GF-D8 (cell line): ENCODE measurements at places on chromosomes 2 and 18.

GRCh38 chr18:23972453-23972852 lies 42.1 kb upstream of the TTC39C start:
- no peak for DNase-seq

DNA sequence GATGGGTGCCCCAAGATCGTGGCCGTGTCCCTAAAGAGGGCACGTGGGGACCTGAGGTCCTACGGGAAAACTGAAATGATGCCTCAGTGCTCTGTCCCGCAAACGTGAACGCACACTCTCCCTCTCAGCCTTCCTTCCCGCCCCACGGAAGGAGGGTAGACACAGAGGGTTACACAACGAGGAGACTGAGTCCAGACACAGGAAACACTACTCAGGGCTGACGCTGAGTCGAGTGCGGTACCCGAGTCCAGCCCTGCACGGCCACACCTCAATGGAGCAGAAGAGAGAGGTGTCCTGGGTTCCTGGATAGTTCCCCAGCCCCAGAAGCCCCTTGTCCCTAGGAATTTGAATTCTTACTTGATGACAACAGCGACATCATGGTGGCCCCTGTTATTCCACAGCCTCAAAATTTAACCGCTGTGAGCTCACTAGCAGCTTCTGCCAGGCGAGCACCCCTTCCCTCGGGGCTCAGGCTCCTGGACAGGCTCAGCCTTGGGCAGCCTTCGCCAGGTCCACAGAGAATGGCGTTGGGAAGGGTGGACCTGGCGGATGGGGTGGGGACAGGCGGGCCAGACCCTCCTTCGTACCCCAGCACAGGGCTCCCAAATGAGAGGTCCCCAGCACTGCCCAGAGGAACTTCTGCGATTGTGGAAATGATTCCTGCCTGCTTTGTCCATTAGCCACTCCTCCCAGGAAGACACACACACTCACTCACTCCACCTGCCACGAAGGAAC lies 980 bp upstream of the RNPEPL1 start:
- DNase-seq, result peak; percentile 31

DNA sequence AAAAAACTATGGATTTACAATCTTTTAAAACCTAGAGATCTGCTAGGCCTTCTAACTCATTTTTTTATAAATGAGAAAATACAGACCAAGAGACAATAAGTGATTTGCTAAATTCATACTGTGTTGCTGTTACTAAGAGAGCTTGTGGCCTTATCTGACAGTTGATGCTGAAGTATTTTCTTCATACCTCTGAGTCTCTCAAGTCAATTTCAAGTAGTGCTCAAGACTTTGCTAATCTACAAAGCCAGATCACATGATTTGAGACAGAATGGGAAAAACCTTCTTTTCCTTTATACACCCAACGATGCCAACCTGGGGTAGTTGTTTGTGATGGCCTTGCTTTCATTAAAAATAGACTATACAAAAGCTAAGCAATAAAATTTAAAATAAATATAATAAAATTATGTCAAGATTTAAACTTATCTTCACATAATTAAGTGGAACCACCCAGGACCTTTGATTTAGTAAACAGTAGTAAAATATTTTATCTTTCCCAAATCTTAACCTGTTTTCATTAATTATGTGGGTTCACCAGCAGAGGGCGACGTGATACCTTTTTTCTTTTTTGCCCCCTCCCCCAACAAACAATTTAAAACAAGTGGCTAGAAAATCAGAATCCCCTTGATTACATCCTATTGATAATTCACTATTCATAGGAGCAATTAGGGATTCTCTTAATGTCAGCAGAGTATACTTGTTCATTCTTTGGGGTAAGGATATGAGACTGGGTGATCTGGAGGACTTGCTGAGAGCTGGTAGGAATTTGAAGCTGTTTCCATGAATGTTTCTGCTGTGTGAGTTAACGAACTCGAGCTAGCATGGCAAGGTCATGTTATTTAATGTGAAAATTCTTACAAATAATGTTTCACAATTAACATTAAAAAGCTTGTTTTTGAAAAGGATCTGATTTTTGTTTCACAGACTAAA lies 49.6 kb upstream of the SLC5A7 start:
- no peak for DNase-seq

DNA sequence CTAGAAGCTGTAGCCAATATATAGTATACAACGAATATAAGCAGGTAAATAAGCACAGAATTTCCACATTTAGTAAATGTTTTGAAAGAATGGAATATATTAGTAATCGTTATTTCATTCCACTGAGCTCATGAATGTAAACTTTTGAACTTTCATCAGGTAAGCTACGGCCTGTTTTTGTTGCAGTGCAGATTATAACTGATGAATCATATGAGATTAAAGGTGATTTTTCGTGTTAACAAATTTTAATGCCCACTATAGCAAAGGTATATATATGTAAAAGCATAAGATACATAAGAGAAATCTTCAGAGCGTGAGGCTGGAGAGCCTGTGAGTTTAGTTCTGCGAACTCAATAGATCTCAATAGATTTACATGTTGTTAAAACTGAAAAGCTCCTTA lies 1.1 kb downstream of the SCYGR1 start:
- DNase-seq, result no peak

DNA sequence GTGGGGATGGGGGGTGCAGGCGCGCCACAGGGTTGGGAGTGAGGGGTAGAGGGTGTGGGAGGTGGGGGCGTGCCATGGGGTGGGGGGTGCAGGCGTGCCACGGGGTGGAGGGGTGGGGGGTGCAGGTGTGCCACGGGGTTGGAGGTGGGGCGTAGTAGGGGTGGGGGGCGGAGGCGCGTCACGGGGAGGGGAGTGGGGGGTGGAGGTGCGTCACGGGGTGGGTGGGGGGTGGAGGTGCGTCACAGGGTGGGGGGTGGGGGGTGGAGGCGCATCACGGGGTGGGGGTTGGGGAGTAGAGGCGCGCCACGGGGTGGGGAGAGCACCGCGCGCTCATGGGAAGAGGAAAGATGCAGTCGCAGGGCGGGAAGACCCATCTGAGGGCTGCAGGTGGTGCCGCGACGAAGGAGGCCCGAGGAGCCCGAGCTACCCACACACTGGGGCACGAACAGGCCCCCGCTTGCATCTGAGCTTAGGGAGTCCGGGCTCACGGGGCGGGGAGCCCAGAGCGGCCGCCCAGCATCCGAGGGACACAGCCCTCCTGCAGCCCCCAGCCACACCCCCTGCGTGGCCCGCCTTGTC lies 37.5 kb downstream of the SNED1 start:
- no peak for DNase-seq

GRCh38 chr18:48669180-48669675 lies 130.4 kb downstream of the CTIF start:
- DNase-seq, result no peak

- no peak for DNase-seq
Observed at GRCh38 chr18:62282188-62282629, 42.9 kb upstream of the TNFRSF11A start.

GRCh38 chr18:55988537-55988936 lies 400.5 kb upstream of the TCF4 start:
- no peak for DNase-seq

GRCh38 chr2:180753809-180754761 lies 226.3 kb upstream of the UBE2E3 start:
- DNase-seq, result no peak

DNA sequence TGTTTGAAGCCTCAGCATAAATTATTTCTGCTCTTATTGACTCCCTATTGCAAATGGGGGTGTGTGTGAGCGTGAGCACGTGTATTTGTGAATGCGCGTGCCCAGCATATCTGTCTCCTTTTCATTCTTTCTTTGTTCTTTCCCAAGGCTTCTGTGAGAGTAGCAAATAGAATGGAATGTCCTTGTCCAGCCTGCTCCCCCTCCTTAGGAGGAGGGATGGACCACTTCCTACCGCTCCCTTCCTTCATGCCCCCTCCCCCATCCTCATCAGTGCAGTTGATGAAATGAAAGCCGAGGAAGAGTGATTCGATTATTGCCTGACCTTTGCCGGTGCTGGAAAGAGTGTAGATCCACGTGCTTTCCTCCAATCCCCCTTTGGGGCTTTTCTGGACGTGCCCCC lies 102.0 kb downstream of the CPO start:
- DNase-seq, result no peak

- no peak for DNase-seq
Observed at GRCh38 chr2:55268288-55268906, 634 bp downstream of the MTIF2 start.

DNA sequence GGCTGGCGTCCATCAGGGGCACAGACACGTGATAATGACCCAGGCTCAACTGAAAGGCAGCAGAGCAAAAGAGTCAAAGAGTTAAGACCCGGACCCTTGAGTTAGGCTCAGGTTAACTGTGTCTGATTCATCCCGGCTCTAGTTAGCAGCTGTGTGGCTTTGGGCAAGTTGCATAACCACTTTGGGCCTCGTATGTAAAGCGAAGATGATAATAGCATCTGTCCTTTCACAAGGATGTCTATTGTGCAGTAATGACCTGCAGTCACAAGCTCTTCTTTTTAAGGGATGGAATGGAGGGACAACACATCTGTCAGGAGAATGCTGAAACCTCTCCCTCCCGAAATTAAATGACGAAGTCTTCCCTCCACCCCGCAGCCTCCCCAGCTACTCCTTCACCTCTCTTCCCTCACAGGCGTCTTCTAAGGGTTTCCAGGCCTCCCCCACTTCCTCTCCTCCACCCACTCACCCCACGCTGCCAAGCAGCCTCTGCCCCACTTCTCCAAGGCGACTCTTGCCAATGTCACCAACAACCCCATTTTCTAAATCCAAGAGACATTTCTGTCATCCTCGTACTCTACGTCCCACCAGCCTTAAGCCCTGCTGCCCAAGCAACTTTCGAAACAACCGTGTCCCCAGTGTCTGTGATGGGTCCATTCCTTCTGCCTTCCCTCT lies 135.1 kb upstream of the ID2 start:
- peak; percentile 32 for DNase-seq

- peak; percentile 52 for DNase-seq
Observed at GRCh38 chr2:181309586-181309985, 147.6 kb upstream of the ITGA4 start.

GRCh38 chr2:32212295-32212694 lies 46.6 kb downstream of the SLC30A6 start:
- DNase-seq, result no peak

DNA sequence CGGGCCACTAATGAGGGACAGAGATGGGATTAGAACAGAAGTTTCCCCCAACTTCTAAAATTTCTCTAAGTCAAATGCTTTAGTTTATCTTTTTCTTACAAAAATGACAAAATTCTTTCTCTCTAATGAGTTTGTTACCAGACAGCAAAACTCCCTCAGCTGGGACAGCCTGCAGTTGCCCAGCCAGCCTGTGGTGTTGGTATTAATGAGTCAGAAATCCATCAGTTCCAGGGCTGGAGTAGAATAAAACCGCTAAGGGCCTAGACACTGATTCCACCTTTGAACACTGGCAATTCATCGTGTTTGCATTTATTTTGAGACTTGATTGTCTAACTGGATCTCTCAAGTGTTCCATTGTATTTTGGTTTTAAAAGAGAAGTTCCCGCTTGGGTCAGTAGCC lies 38.3 kb upstream of the SMAD2 start:
- no peak for DNase-seq

DNA sequence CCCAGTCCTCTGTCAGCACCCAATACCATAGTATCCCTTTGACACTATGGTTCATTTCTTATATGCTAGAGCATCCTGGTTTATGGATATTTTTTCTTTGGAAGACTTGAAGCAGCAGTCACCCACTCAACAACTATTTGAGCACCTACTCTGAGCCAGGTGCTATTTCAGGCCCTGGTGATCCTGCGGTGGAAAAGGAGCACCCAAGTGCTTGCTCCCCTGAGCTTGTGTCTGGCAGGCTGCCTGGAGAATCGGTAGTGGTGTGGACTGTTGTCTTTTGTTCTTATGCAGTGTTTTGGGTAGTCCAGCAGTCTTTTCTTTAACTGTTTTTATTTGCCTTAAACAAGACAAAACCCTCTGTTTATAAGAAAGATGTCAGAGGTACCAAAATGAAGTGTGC lies 28.9 kb downstream of the NCK2 start:
- no peak for DNase-seq

DNA sequence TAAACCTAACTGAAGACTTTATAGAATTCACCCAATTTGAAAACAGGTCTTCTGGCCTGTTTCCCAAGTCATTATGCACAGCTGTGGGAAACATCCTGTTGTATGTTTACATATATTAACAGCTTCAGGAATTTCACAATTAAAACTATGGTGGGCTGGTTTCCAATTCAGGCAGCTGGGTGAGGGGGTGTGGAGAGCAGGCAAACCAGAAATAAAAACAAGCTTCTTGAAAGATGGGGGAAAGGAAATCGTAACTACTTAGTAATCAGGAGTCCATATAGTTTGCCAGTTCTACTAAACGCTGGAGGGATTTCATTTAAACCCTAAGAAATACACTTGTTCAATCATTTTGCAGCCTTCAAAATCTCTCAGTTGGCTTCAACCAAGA lies 22.8 kb downstream of the ATP8B1 start:
- peak; percentile 40 for DNase-seq

DNA sequence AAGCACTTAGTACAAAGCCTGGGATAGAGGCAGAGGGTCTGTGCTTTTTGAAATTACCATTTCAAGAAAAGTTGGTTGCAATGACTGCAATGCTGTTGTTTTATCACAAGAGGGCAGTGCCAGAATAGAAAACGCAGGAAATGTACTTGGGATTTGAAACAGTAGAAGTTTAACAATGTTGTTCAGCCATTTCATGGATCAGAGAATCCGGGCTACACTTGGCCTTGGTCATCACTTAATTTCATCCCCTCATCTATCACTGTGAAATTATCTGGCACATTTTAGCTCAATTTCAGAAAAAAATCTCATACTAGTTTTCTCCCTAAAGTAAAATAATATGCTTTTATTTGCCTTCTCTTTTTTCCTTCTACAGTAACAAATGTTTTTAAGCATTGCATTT lies 70.8 kb downstream of the RAPGEF4 start:
- DNase-seq, result no peak

- DNase-seq, result no peak
Observed at GRCh38 chr2:11647834-11648600, 22.0 kb downstream of the NTSR2 start.

GRCh38 chr18:29234751-29235150 lies 1057.8 kb upstream of the CDH2 start:
- DNase-seq, result no peak

DNA sequence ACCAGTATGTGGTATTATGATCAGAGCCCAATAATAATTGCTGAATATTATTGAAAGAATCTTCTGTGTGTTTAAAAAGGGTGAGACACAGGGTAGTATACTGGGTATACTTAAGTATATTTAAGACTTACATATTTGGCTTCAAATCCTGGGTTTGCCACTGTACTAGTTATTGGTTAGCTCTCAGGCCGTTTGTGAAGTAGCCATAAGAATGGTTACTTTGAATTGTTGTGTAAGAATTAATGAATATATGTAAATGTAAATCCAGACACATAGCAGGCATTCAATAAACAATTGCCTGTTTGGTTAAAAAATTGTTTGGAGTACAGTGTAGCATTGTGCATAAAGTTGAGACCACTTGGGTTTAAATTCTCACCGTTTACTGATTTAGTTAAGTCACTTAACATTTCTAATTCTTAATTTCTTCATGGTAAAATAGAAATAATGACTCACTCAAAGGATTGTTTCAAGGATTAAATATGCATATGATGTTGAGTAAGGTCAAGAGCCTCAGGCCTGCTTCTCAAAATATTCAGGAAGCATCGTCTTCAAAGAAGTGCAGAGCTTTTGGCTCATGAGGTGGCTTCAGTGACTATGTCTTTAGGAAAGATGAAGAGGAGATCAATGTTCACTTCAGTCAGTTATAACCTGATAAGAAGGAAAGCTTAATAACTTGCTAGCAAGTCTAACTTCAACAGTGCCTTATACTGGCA lies 207.9 kb upstream of the NT5C1B start:
- no peak for DNase-seq

- DNase-seq, result no peak
Observed at GRCh38 chr2:172415865-172416183, 11.6 kb upstream of the ITGA6 start.
